ENCODE measurements at places on chromosomes 5 and 9.

DNA sequence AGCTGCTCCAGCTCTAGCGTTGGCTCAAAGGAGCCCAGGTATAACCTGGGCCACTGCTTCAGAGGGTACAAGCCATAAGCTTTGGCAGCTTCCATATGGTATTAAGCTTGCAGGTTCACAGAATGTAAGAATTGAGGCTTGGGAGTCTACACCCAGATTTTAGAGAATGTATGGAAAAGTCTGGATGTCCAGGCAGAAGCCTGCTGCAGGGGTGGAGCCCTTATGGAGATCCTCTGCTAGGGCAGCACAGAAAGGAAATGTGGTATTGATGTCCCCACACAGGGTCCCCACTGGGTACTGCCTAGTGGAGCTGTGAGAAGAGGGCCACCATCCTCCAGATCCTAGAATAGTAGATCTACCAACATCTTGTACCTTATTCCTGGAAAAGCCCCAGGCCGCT, 626.9 kb downstream of the MAT2B start:
- H3K36me3 ChIP-seq: no peaks in the 10 kb centered on the region
- H3K27ac ChIP-seq: no peak overlapping the region
- H3K4me3 ChIP-seq: no peak overlapping the region
- no peak for DNase-seq

- H3K4me1 ChIP-seq: no peaks in the 10 kb centered on the region
- H3K27me3 ChIP-seq: no peaks in the 10 kb centered on the region
- H3K4me3 ChIP-seq: no peak overlapping the region
- DNase-seq: no peak
Observed at GRCh38 chr5:11191673-11192072, 430.6 kb upstream of the DAP start.

DNA sequence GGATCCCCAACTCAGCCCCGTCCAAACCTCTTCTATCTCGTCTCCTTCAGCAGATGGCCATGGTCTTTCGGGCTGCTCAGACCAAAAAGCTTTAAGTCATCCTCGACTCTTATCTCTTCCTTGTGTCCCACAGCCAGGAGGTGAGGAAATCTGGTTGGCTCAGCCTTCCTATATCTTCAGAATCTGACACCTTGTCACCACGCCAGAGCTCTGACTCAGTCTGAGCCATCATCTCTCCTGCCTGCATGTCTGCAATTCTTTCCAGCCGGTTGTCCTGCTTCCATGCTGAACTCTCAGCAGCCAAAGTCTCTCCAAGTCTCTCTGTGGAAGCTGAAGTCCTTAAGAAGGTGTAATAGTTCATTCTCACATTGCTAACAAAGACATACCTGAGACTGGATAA, 419.3 kb upstream of the ADAMTS16 start:
- no peaks in the 10 kb centered on the region for H3K27me3 ChIP-seq
- no peaks in the 10 kb centered on the region for H3K36me3 ChIP-seq
- no peak overlapping the region for H3K27ac ChIP-seq
- H3K4me3 ChIP-seq: no peak overlapping the region

DNA sequence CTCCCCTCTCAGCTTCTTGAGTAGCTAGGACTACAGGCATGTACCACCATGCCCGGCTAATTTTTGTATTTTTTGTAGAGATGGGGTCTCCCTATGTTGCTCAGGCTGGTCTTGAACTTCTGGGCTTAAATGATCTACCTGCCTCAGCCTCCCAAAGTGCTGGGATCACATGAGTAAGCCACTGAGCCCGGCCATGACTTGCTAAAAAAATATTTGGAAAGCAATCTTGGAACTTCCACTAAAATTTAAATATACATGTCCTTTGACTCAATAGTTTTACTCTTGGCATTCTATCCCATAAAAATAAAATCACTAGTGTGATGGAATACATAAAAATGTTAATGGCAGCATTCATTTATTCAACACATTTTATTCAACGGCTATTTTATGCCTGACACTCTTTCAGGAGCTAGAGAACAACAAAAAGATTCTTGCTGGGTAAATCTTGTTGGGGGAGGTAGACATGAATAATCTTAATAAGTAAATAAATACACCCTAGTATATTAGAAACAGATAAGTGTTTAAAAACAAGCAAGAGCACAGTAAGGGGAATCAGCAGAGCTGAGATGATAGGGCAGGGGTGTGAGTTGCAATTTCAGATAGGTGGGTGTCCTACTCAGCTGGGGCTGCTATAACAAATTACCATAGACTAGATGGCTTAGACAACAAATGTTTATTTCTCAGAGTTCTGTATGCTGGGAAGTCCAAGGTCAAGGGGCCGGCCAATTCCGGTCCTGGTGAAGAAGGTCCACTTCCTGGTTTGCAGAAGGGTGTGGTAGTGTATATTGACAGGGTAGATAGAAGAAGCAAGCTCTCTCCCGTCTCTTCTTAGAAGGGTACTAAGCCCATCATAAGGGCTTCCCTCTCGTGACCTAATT, 50.7 kb downstream of the KCNV2 start:
- no peak for DNase-seq
- H3K36me3 ChIP-seq: no peaks in the 10 kb centered on the region
- H3K27me3 ChIP-seq: no peaks in the 10 kb centered on the region
- no peak overlapping the region for H3K27ac ChIP-seq
- no peaks in the 10 kb centered on the region for H3K4me1 ChIP-seq

DNA sequence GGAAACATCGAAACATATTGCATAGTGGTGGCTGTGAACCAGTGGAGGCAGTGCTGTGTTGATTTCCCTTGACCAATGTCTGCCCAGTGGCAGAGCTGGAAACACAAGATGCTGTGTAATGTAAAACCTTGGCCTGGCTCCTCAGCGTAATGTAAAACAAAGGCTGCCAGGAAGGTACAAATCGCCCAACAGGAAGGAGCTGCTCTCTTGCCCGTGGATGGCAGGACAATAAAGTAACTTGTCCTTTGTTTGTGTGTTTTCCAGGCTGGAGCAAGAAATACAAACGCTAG, 143.4 kb downstream of the PALM2AKAP2 start:
- no peaks in the 10 kb centered on the region for H3K27me3 ChIP-seq
- no peaks in the 10 kb centered on the region for H3K36me3 ChIP-seq
- peak; percentile 26 for DNase-seq
- no peaks in the 10 kb centered on the region for H3K4me1 ChIP-seq
- no peak overlapping the region for H3K27ac ChIP-seq

DNA sequence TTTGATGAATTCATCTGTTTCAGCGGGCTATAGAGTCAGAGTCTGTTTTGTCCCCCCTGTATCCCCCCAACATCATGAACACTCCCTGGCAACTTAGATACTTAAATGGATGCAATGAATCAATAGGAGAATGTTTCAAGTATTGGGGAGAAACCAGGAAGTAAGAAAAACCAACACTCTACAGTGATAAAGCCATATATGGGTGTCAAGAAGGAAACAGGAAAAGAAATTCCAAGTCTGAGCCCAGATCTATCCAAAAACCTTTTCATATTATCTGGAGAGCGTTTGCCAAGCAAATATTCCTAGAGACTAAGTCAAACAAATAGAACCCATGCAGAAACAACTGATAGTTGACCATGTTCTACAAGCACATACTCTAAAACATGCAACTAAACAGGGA, 2.3 kb upstream of the GNAQ start:
- H3K4me1 ChIP-seq: no peaks in the 10 kb centered on the region
- no peaks in the 10 kb centered on the region for H3K27me3 ChIP-seq
- H3K36me3 ChIP-seq: no peaks in the 10 kb centered on the region
- no peak overlapping the region for H3K4me3 ChIP-seq
- H3K27ac ChIP-seq: no peak overlapping the region
- DNase-seq: no peak

- no peaks in the 10 kb centered on the region for H3K27me3 ChIP-seq
- DNase-seq: no peak
- H3K4me3 ChIP-seq: no peak overlapping the region
- H3K4me1 ChIP-seq: no peaks in the 10 kb centered on the region
- no peaks in the 10 kb centered on the region for H3K36me3 ChIP-seq
Observed at GRCh38 chr9:99873943-99874584, 32.4 kb upstream of the STX17 start.

GRCh38 chr5:143862271-143862670, 50.3 kb downstream of the HMHB1 start:
- H3K27ac ChIP-seq: no peak overlapping the region
- H3K27me3 ChIP-seq: no peaks in the 10 kb centered on the region
- H3K36me3 ChIP-seq: no peaks in the 10 kb centered on the region

- H3K36me3 ChIP-seq: peaks cover 25% of the 10 kb centered on the region
- peak overlapping the region; percentile 92 for H3K27ac ChIP-seq
- DNase-seq: peak; percentile 22
- peak overlapping the region; percentile 96 for H3K4me3 ChIP-seq
Observed at GRCh38 chr5:179858241-179858585, 404 bp downstream of the MRNIP start.

GRCh38 chr5:94796586-94796985, 178.1 kb downstream of the SLF1 start:
- no peaks in the 10 kb centered on the region for H3K4me1 ChIP-seq
- H3K36me3 ChIP-seq: no peaks in the 10 kb centered on the region
- no peak overlapping the region for H3K27ac ChIP-seq
- DNase-seq: no peak
- H3K4me3 ChIP-seq: no peak overlapping the region
- no peaks in the 10 kb centered on the region for H3K27me3 ChIP-seq

GRCh38 chr5:79962575-79963222, 28.4 kb downstream of the MTX3 start:
- H3K4me3 ChIP-seq: no peak overlapping the region
- no peaks in the 10 kb centered on the region for H3K27me3 ChIP-seq
- H3K36me3 ChIP-seq: no peaks in the 10 kb centered on the region
- DNase-seq: no peak
- no peak overlapping the region for H3K27ac ChIP-seq
- H3K4me1 ChIP-seq: peaks cover 3% of the 10 kb centered on the region

- no peak overlapping the region for H3K27ac ChIP-seq
- H3K4me3 ChIP-seq: no peak overlapping the region
- no peaks in the 10 kb centered on the region for H3K27me3 ChIP-seq
- no peak for DNase-seq
Observed at GRCh38 chr9:14710804-14711203, 11.7 kb downstream of the CER1 start.

GRCh38 chr9:16396389-16396788, 474.1 kb downstream of the BNC2 start:
- no peak overlapping the region for H3K4me3 ChIP-seq
- DNase-seq: no peak
- peaks cover 4% of the 10 kb centered on the region for H3K27me3 ChIP-seq
- H3K4me1 ChIP-seq: no peaks in the 10 kb centered on the region
- H3K27ac ChIP-seq: no peak overlapping the region
- H3K36me3 ChIP-seq: no peaks in the 10 kb centered on the region

- H3K4me1 ChIP-seq: peaks cover 17% of the 10 kb centered on the region
- no peak overlapping the region for H3K4me3 ChIP-seq
- no peak overlapping the region for H3K27ac ChIP-seq
- no peaks in the 10 kb centered on the region for H3K27me3 ChIP-seq
- no peaks in the 10 kb centered on the region for H3K36me3 ChIP-seq
- DNase-seq: no peak
Observed at GRCh38 chr5:137738947-137739346, 3.1 kb upstream of the KLHL3 start.

- no peak overlapping the region for H3K4me3 ChIP-seq
- H3K27ac ChIP-seq: no peak overlapping the region
- H3K4me1 ChIP-seq: no peaks in the 10 kb centered on the region
- H3K36me3 ChIP-seq: no peaks in the 10 kb centered on the region
Observed at GRCh38 chr5:82106207-82106606, 134.4 kb downstream of the ATG10 start.

GRCh38 chr5:40037713-40038112, 612.9 kb upstream of the DAB2 start:
- H3K27ac ChIP-seq: no peak overlapping the region
- H3K27me3 ChIP-seq: no peaks in the 10 kb centered on the region
- no peak for DNase-seq
- no peaks in the 10 kb centered on the region for H3K4me1 ChIP-seq
- H3K36me3 ChIP-seq: no peaks in the 10 kb centered on the region

DNA sequence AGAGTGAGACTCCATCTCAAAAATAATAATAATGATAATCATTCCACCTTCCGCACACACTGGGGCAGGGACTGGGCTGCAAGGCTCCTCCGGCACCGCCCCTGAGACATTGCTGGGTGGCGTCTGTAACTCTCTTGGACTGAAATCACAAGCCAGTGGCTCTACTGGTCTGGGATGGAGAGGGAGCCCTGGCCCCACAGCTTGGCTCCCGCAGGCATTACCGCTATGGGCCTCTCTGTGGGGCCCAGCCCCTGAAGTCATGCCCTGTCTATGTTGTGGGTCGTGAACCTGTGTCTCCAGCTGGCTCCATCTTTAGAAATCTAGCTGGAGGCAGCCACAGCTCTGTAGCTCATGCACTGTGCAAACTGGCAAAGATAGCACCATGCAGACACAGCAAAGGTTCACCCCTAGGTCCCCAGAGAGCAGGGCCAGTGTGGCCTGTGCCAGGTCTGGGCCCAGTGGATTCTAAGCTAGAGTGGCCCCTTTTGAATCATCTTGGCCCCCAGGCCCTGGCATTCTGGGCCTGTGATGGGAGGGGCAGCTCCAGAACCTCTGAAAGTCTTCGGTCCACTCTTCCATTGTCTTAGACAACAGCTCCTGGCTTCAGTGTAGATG, 36.1 kb upstream of the COL5A1 start:
- H3K4me1 ChIP-seq: peaks cover 6% of the 10 kb centered on the region
- no peak for DNase-seq
- peaks cover 2% of the 10 kb centered on the region for H3K27me3 ChIP-seq
- H3K36me3 ChIP-seq: no peaks in the 10 kb centered on the region
- H3K27ac ChIP-seq: no peak overlapping the region

DNA sequence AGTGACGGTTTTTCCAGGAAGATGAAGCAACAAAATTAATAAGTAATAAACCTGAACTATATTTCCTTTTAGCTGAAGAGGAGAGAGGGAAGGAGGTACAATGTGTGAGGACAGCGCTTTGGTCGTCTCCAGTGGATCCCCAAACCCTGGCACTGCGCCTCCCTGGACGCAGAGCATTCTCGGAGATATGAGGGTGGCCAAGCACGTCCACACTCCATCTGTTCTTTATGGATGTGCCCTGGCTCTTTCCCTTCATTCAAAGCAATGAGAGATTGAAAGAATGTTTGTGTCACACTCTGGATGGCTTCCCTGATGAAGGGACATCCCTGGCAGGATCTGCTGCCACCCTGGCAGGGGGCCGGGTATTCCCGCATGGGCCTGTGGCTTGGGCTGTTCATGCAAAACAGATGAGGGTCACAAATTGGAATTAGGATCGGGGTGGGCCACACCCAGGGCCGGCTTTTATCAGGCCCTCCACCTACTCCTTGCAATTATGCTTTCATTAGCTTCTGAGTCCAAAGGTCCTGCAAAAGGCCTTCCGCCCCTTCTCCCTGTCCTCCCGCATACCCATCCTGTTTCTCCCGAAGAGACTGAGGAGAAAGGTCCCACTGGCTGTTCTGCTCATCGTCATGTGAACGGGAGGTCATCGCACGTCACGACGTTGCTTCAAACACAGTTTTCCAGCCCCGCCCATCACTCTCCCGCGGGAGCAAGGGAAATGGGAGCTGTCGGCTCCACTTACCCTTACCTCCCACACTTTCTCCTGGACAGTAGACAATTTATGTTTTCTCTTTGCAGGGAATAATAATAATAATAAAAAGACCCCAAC, 286.1 kb upstream of the IRX4 start:
- H3K4me3 ChIP-seq: no peak overlapping the region
- H3K4me1 ChIP-seq: peaks cover 29% of the 10 kb centered on the region
- DNase-seq: no peak
- peaks cover 19% of the 10 kb centered on the region for H3K27me3 ChIP-seq
